ENCODE measurements at places on chromosomes 7 and 10.

GRCh38 chr7:29207162-29207801 lies 12.7 kb downstream of the CHN2 start:
- no peak for DNase-seq

DNA sequence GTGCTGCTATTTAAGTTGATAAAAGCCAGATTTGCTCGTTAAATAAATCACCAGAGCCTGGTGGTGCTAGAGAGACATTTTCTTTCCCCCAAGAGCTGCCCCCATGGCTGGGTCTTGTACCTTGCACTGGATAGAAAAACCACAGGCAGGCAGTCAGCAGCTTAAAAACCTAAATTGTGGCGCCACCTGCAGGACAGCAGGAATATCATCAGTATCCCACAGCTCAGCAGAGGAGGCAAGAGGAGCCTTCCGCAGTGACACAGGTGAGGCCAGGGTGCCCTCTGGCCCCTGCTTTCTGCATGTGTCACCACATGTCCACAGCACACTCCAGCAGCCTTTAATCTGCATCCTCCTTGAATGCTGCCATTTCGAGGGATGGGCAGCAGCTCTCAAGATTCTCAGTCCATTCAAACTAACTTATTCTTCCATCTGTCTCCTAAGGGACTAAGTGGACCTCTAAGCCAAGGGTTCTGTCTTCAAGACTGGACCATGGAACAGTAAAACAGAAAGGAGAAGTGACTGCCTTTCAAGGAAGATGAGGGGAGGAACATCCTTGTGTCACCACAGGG lies 4.5 kb upstream of the PLXNA4 start:
- DNase-seq: no peak

GRCh38 chr7:72336632-72337389 lies 75.3 kb downstream of the CALN1 start:
- DNase-seq: no peak

GRCh38 chr10:116646502-116646901 lies 25.7 kb downstream of the PNLIPRP2 start:
- DNase-seq: no peak

DNA sequence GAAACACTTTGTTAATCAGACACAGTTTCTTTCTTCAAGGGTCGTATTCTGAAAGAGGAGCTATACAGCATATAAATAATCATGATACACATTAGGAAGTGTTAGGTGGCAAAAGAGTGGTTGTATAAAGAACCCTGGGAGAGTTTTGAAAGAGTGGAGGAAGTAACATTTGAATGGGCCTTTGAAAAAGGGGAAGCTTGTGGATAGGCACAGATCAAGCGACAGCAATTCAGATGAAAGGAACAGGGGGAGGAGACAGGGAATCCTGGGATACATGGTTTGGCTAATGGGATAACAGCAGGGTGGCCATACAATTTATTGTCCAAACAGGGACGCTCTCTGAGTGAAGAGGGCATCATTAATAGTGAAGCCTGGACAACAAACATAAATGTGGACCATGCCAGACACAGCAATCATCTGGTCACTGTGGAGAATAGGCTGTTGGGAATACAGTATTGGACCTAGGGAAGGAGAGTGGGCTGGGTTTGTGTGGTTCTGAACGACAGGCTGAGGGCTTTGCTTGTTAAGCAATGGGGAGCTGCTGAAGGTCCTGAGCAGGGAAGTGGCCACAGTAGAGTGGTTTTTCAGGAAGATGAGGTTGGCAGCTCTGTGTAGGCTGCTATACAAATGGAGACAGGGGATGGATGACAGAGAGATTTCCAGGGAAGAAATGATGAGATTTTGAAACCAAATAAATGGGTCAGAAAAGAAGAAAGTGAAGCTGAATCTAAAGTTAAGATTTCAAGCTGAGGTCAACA lies 75.9 kb downstream of the ICA1 start:
- DNase-seq: no peak

DNA sequence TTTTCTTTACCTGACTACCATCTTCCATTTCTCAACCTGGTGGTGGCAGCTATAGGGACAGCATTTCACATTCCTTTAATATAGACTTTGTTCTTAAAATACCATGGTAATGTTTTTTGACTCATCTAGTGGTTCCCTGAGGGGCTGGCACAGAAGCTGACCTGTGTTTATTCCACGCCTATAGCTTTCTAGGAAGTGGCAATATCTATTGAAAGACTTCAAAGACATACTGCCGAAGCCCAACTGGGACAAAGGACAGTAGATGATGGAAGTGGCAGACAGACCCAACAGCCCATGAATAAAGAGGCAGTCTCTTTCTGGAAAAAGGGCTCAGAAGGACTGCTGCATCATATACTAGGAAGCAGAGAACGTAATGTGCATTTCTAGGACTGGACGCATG lies 11.2 kb downstream of the SUN3 start:
- no peak for DNase-seq

GRCh38 chr10:56063642-56064041 lies 297.4 kb downstream of the ZWINT start:
- no peak for DNase-seq

- DNase-seq: no peak
Measured at GRCh38 chr7:105346593-105347322, 42.0 kb downstream of the SRPK2 start.

DNA sequence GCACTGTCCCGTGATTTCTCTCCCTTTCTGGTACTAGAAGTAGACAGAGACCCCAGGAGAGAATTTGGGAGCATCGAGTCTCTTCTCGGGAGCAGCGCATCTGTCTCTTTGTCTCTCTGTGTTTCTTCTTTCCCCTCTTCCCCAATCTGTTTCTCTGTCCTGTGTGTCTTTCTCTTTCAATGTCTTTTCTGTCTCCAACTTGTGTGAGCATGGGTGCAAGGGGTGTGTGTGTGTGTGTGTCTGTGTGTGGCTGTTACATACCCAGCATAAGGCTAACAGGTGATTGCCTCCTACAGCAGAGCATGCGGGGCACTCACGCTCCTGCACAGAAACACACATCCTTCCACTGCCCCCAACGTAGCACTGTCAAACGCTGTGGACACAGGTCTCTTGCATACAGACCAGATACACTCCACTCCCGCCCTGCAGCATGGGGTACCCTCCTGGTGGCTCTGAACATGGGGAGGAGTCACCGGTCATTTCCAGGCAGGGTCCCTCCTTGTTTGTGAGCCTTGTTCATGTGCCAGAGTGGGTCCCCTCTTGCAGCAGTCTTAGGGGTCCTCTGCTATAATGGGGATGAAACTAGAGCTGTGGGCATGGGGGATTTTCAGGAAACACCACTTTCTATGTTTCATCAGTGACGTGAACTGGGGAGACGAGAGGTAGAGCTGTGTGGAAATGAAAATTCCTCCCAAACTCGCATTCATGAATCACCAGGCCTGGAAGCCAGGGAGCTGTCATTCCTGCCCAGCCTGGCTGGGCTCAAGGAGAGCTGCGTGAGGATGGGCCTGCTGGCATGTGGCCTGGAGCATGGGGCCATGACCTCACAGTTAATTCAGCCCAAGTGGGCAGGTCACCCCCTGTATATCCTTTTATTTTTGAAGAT lies 980 bp downstream of the ADAMTS14 start:
- DNase-seq: no peak

GRCh38 chr10:14447094-14447839 lies 116.5 kb upstream of the FRMD4A start:
- DNase-seq: no peak

- no peak for DNase-seq
Measured at GRCh38 chr7:4800487-4800886, 25.1 kb downstream of the AP5Z1 start.

Data from GOT3 (cell line).